ENCODE measurements at places on chromosomes 6 and 20. TPM values are rescaled to one million over a fixed set of nuclear protein-coding genes. Genes with fewer than 3 reads are reported as not detected.

Gene SLC35F1
- polyA plus RNA-seq = 0.28 TPM

DNA sequence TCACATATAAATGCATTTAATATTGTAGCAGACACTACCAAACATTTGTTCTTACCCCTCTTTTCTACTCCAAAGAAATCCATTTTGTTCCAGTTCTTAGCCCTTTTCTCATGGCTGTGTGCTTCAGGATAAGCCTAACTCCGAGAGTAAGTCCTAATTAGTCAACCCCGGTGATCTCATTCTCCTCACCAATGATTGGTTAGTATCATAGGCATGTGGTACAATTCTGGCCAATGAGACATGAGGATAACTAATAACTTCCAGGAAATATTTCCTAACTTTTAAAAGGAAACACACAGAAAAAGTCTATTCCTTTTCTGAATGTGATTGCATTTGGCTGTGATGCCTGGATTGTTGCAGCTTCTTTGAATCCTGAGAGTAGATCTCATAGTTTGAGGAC is 116.0 kb downstream of the GPR63 start:
- no peaks in the 10 kb centered on the region for H3K36me3 ChIP-seq
- H3K4me1 ChIP-seq = no peaks in the 10 kb centered on the region
- no peaks in the 10 kb centered on the region for H3K27me3 ChIP-seq

- H3K4me3 ChIP-seq = no peak overlapping the region
- no peaks in the 10 kb centered on the region for H3K27me3 ChIP-seq
These were observed 104.4 kb upstream of the BTBD3 start for GRCh38 chr20:11813106-11813890.

DNA sequence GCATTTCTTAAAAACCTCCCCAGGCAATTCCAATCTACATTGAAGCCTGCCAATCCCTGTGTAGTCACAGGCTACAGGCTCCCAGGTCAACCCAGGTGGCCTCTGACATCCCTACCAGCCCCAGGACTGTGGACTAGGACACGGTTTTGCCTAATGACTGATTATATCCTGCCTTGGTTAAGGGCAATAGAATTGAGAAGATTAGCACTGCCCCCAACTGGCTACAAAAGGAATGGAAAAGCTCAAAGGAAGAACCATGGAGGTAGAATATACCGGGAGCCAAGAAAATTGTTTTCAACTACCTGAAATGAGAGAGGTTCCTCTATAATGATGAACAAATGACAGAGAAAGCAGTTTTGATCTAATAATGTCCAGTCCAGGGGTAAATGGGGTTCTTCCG is 421.1 kb upstream of the AGPAT4 start:
- no peak overlapping the region for H3K4me3 ChIP-seq
- H3K27me3 ChIP-seq = no peaks in the 10 kb centered on the region
- DNase-seq = no peak
- H3K27ac ChIP-seq = no peak overlapping the region

DNA sequence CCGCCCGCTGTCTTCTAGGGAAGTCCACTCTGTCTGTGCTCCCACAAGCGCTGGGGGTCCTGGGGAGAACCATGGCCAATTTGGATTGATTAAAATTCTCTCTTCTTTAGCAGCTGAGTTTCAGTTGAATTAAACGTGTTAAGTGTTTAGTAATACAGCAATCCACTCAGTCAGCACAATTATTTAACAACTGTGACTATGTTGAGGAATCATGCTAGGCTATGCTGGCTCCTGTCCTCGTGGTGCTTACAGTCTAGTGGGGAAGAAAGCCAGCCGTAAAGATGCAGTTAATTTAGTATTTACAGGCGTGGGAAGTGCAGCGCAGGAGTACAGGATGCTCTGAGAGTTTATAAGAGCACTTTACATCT is 88.9 kb upstream of the FOXP4 start:
- DNase-seq = no peak
- H3K4me3 ChIP-seq = no peak overlapping the region
- peaks cover 2% of the 10 kb centered on the region for H3K27me3 ChIP-seq
- no peaks in the 10 kb centered on the region for H3K36me3 ChIP-seq
- H3K4me1 ChIP-seq = no peaks in the 10 kb centered on the region
- no peak overlapping the region for H3K27ac ChIP-seq

DNA sequence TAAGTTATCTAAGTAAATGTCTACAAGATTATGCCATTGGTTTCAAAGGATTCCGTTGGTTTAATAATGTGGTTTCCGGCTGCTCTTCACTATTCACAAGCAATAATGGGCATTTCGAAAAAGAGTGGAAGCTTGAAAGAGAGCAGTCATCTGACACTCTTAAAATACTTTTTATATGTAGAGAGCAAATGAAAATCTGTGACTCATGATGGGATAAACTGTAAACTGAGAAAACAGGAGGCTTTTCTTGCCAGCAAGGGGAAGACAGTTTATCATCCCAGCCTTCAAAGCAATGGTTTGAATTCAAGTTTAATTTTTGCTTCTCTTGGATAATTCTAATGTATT is 145.7 kb downstream of the KHDC1L start:
- H3K27ac ChIP-seq = no peak overlapping the region
- no peaks in the 10 kb centered on the region for H3K36me3 ChIP-seq
- H3K27me3 ChIP-seq = no peaks in the 10 kb centered on the region
- no peak overlapping the region for H3K4me3 ChIP-seq
- H3K4me1 ChIP-seq = no peaks in the 10 kb centered on the region
- no peak for DNase-seq

All from kidney (tissue), 22 donors.